ENCODE measurements at places on chromosomes 11 and 22. TPM values are rescaled to one million over a fixed set of nuclear protein-coding genes. Genes with fewer than 3 reads are reported as not detected.

- DNase-seq = peak; percentile 55
- H3K36me3 ChIP-seq = no peaks in the 10 kb centered on the region
- H3K27me3 ChIP-seq = peaks cover 11% of the 10 kb centered on the region
- no peak overlapping the region for H3K4me3 ChIP-seq
- H3K4me1 ChIP-seq = peaks cover 8% of the 10 kb centered on the region
- no peak overlapping the region for H3K27ac ChIP-seq
These were observed 4.2 kb upstream of the ME3 start for GRCh38 chr11:86676533-86677154.

GRCh38 chr11:80084608-80085007 lies 643.8 kb upstream of the TENM4 start:
- no peaks in the 10 kb centered on the region for H3K36me3 ChIP-seq
- no peaks in the 10 kb centered on the region for H3K27me3 ChIP-seq
- no peak for DNase-seq
- H3K4me1 ChIP-seq = no peaks in the 10 kb centered on the region
- H3K27ac ChIP-seq = no peak overlapping the region

GRCh38 chr11:67455054-67455453 lies at the start of gene CABP4:
TSS of gene CABP4 (plus strand) at chr11:67455354. CDS start at chr11:67455424, 70 bp downstream.
- H3K36me3 ChIP-seq = no peaks in the 10 kb centered on the region
- DNase-seq = no peak
- no peaks in the 10 kb centered on the region for H3K27me3 ChIP-seq
- no peak within 1 kb of the TSS for H3K27ac ChIP-seq

DNA sequence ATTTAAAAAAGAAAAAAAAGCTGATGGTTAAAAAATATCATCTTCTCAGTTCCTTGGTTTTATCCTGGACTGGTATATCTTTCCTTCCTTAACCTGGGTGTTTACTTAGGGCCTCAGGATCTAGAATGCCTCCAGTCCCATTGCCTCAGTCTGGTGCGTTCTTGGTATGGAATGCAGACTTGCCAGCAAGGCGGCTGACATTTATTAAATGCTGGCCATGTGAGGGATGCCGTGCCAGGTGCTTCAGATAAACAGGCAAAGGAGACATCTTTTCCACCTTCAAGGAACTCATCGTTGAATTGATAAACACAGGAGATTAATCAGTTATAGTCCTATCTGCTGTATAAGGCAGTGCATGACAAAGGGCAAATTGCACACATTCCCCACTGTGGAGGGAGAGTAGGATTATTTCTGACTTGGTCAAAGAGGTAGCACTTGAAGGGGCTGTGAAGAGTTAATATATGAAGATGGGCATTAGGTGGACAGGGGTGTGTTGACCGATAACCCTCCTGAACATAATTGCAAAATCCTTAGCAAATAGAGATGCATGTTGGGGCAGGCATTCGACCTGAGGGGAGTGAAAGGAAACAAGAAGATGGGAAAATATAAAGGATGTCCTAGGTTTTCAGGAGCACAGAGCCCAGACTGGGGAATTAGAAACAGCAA lies 54.4 kb downstream of the ALX4 start:
- H3K27me3 ChIP-seq = no peaks in the 10 kb centered on the region
- H3K27ac ChIP-seq = no peak overlapping the region
- H3K4me1 ChIP-seq = no peaks in the 10 kb centered on the region
- H3K4me3 ChIP-seq = no peak overlapping the region

DNA sequence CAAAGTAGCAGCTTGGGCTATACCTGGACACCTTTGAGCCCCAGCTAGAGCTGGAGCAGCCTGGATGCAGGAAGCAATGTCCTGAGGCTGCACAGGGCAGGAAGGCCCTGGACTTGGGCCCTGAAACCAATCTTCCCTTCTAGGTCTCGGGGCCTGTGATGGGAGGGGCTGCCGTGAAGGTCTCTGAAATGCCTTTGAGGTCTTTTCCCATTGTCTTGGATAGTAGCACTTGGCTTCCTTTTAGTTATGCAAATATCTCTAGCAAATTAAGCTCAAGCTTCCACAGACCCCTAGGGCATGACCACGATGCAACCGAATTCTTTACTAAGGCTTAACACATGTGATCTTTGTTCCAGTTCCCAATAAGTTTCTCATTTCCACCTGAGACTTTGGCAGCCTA lies 40.0 kb downstream of the LINC01488 start:
- peaks cover 6% of the 10 kb centered on the region for H3K27me3 ChIP-seq
- no peak overlapping the region for H3K4me3 ChIP-seq
- H3K36me3 ChIP-seq = no peaks in the 10 kb centered on the region
- DNase-seq = no peak
- peaks cover 12% of the 10 kb centered on the region for H3K4me1 ChIP-seq

- no peaks in the 10 kb centered on the region for H3K36me3 ChIP-seq
- H3K4me3 ChIP-seq = no peak overlapping the region
- no peaks in the 10 kb centered on the region for H3K27me3 ChIP-seq
- peaks cover 20% of the 10 kb centered on the region for H3K4me1 ChIP-seq
These were observed 45.3 kb upstream of the CD82 start for GRCh38 chr11:44519989-44520737.

DNA sequence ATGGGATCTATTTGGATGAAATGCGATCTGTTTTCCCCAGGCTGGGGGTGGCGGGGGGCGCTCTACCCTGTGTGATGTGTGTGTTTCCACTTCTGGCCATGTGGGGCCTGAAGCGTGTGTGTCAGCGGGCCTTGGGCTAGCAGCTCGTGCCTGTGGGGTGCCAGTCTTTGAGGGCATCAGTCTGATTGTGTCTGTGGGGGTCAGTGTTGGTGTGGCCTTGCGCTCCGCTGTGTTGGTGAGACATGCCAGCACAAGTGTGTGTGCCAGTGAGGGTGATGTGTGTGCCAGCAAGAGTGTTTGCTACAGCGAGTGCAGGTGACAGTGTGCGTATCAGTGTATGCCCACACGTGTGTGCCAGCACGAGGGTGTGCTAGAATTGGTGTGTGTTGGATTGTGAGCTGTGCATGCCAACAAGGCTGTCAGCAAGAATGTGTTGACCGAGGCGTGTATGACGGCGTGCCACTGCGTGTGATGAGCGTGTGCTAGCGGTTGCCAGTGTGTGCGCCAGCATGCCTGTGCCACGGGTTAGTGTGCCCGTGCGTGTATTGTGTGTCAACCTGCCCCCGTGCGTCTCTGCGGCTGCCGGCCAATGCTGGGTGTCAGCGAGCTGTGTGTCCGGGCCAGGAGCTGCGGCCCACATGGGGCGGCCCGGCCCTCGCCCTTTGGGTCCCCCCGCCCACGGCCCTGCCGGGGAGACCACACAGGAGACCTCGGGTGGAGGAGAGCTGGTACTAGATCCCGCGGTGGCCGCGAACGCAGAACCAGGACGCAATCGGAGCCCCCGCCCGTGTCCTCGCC lies 519 bp downstream of the ARRB1 start:
- H3K4me1 ChIP-seq = peaks cover 59% of the 10 kb centered on the region
- no peaks in the 10 kb centered on the region for H3K27me3 ChIP-seq
- peak overlapping the region; percentile 81 for H3K27ac ChIP-seq
- peaks cover 17% of the 10 kb centered on the region for H3K36me3 ChIP-seq

DNA sequence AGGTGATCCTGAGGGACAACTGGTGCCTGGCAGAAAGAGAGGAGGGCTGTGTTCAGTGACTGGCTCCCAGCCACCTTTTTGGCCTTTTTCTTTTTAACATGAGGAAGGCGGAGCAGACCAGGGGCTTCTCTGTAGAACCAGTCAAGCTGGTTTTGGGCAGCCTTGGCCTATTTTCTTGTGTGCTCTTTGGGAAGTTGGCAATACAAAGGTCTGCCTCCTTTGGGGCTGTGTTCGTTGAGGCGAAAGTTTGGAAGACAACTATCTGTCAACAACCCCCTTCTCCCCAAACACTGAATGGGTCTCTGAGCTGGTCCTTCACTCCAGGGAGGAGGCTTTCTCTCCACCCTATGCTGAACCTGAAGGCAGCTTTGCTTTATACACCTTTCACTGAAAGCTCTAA lies 8.5 kb downstream of the MARK2 start:
- no peaks in the 10 kb centered on the region for H3K27me3 ChIP-seq
- no peak for DNase-seq
- peak overlapping the region; percentile 25 for H3K27ac ChIP-seq
- peaks cover 59% of the 10 kb centered on the region for H3K36me3 ChIP-seq
- H3K4me1 ChIP-seq = peaks cover 19% of the 10 kb centered on the region

GRCh38 chr11:77085652-77086051 lies 17.0 kb upstream of the OMP start:
- H3K4me1 ChIP-seq = peaks cover 20% of the 10 kb centered on the region
- H3K4me3 ChIP-seq = no peak overlapping the region
- H3K27ac ChIP-seq = no peak overlapping the region

DNA sequence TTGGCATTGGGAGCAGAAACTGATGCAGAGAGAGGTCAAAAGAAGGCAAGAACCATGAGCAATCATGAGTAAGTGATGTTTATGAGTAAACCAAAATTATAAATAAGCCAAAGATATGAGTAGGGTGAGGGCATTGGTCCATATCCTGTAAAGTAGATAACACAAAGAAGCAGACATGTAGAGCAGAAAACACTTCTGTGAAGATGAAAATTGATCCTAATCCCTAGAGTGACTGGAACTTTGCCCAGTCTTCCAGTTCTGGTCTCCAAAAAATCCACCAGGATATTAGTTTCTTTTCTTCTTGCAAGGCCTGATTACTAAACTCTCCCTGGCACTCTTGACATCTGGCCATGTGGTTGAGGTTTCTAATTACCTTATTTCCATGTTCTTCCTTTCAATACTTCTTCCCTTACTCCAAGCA lies 13.7 kb upstream of the DRD2 start:
- H3K27ac ChIP-seq = no peak overlapping the region
- no peaks in the 10 kb centered on the region for H3K4me1 ChIP-seq
- H3K27me3 ChIP-seq = peaks cover 12% of the 10 kb centered on the region
- DNase-seq = no peak
- H3K36me3 ChIP-seq = no peaks in the 10 kb centered on the region

DNA sequence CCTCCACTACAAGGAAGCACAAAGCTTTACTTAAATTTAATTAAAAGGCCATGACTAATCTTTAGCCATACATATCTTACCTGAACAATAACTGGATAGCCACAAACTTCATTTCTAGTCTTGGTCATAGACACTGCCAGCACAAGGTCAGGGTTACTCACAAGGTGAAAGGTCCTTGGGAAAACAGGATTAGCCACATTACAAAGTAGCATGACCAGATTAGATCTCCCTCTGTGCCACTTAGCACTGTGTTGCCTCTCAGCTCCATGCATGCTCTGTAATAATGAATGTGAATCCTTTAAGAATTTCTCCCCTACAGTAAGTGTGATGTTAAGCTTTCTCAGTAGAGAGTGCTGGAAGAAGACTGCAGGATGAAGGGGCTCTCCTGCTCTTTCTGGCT lies 325.1 kb upstream of the MPPED2 start:
- H3K27ac ChIP-seq = no peak overlapping the region
- DNase-seq = no peak
- no peak overlapping the region for H3K4me3 ChIP-seq

DNA sequence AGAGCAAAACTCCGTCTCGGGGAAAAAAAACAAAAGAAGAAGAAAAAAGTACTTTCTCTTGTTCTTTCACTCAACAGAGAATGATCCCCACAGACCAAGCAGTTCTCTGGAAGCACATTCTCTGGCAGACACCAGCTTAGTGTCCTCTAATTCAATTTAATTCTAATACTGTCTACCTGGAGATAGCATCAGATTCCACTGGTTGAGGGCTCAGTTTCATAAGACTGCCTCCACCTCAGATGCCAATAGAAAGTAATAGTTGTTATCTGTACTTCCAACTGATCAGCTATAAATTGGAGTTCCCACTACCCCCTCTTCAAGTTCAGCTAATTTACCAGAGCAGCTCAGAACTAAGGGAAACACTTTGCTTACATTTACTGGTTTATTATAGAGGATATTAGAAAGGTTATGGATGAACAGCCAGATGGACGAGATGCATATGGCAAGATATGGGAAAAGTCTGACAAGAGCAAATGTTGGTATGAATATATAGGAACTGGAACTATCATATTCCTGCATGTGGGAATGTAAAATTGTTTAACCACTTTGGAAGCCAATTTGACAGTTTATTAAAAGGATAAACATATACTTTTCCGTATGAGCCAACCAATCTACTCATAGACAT lies 64.3 kb downstream of the TMEM135 start:
- H3K27me3 ChIP-seq = no peaks in the 10 kb centered on the region
- no peaks in the 10 kb centered on the region for H3K4me1 ChIP-seq
- peaks cover 17% of the 10 kb centered on the region for H3K36me3 ChIP-seq
- H3K4me3 ChIP-seq = no peak overlapping the region
- H3K27ac ChIP-seq = no peak overlapping the region

- no peaks in the 10 kb centered on the region for H3K27me3 ChIP-seq
- peaks cover 4% of the 10 kb centered on the region for H3K4me1 ChIP-seq
- no peak overlapping the region for H3K27ac ChIP-seq
- H3K36me3 ChIP-seq = no peaks in the 10 kb centered on the region
These were observed 44.6 kb downstream of the FZD4 start for GRCh38 chr11:86910592-86910991.

DNA sequence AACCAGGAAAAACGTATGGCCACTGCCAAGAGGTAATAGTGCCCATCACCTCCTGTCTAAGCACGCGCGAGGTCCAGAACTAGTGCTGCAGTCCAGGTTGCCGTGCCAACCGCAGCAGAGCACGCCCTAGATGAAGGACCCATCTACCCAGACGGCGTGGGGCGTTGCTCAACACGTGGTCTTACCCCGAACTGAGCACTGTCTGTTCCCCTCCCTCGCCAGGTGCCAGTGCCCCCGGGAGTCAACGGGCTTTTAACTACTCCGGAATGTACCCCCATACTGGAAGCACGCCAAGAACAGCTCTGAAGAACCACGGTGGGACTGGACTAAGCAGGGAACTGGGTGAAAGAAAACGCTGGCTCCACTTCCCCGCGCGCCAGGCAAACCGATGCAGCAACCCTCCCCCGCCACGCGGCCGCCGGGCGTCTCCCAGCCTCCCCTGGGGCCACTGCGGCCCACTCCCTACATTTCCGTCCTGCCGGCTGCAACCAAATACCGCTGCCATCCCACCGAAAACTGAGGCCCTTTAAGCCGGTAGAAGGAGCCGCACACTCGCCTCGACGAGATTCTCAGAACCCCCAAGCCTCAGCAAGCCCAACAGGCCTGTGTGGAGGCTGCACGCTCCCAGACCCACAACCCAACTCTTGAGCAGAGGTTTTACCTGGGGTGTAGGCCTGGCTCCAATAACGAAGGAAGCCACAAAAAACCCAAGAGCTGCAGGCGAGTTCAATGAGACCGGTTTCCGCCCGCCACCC lies at the start of gene HSPA8:
TSS of gene HSPA8 (minus strand) at position 734 of the 755 bp plus-strand sequence. CDS start 812 bp downstream, outside the sequence.
- H3K27me3 ChIP-seq = no peaks in the 10 kb centered on the region
- H3K4me3 ChIP-seq = peak within 1 kb of the TSS; percentile 89
- H3K27ac ChIP-seq = peak within 1 kb of the TSS; percentile 100
- peaks cover 3% of the 10 kb centered on the region for H3K4me1 ChIP-seq

The CHST1 gene
- not detected for polyA plus RNA-seq

The SLC5A4 gene
- not detected for polyA plus RNA-seq

The ANO1 gene
- polyA plus RNA-seq = not detected

The AGBL2 gene
- 6.1 TPM for polyA plus RNA-seq

The TEX54 gene
- polyA plus RNA-seq = not detected

The ANO3 gene
- polyA plus RNA-seq = 0.03 TPM

The RAPSN gene
- not detected for polyA plus RNA-seq

The PRMT3 gene
- polyA plus RNA-seq = 42.8 TPM

The OR52M1 gene
- not detected for polyA plus RNA-seq
